ENCODE measurements at places on chromosomes 4 and X.

DNA sequence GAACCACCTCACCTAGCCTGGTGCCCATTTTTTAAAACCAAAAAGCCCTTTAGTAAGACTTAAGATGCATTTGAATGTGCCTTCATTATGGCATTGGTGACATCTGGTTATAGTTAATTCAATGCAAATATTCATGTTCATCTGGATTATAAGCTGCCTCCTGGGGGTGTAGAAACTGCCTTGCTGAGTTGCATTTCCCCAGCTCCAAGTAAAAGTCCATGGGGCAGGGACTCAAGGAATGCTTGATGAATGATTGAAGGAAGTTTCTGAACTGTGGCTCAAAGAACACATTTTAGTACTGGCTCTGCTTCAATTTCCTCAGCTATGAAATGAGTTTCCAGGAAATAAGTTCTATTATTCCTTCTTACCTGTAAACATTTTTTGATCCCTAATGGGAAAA, 18.5 kb upstream of the RBM47 start:
- DNase-seq: no peak

GRCh38 chr4:2931512-2932301, 31.5 kb downstream of the NOP14 start:
- DNase-seq: peak; percentile 54

GRCh38 chrX:107678957-107679740, 50.8 kb downstream of the PRPS1 start:
- DNase-seq: peak; percentile 54

- no peak for DNase-seq
These were observed 1115.3 kb upstream of the IGFBP7 start for GRCh38 chr4:58225460-58225859.

GRCh38 chrX:20668550-20668949, 401.8 kb upstream of the RPS6KA3 start:
- no peak for DNase-seq

DNA sequence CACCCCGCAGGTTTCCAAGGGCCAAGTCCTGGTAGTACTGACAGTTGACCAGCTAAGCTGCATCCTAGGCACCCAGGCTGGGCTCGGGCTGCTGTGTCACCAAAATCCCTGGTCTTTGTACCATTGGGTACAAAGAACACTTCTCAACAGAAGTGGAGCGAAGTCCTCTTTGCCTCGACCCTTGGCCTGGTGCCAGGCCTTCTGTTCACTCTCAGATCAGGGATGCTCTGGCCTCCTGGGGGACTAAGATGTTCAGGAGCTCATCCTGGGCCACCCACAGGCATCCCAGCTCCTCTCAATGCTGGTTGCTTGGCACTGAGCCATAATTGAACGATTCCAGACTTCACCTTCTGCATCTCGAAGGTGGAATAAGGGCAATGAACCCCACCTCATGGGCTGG, 13.8 kb upstream of the SLC2A9 start:
- no peak for DNase-seq

DNA sequence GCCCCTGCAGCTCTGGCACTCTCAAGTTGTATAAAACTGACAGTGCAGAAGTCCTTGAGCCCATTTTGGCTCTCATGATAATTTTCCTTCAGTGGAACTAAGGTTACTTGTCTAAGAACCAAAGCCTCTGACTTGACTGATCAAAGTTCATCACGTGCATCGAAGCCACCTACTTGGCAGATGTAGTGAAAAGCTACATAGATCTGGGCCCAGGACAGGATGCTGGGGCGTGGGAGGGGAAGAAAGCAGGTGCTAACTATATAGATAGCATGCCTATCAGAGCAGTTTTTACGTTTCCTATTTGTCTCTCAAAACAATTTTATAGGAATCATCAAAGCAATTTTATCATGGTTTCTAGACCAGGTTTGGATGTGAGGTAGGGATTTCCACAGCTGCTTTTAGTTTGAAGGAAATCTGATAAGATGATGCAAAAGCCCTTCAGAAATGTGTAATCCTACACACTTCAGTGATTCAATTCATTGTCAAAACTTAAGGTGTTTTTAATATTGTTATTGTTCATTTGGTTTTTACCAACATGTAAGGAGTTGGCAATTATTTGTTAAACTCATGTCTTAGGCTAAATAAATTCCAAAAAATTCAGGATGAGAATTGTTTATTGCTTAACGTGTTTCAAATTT, 1.2 kb upstream of the CD40LG start:
- DNase-seq: no peak

- no peak for DNase-seq
These were observed 639 bp upstream of the PI4K2B start for GRCh38 chr4:25233194-25233593.

GRCh38 chrX:97308171-97308570, 424.5 kb downstream of the RPA4 start:
- DNase-seq: no peak

- DNase-seq: no peak
These were observed 1350.5 kb upstream of the PABPC4L start for GRCh38 chr4:135552131-135552530.

- no peak for DNase-seq
These were observed 22.7 kb upstream of the PGRMC2 start for GRCh38 chr4:128310266-128310697.

GRCh38 chr4:73918058-73918457, 48.9 kb downstream of the CXCL1 start:
- DNase-seq: no peak

- peak; percentile 14 for DNase-seq
These were observed 772 bp upstream of the WNK3 start for GRCh38 chrX:54358424-54359211.

DNA sequence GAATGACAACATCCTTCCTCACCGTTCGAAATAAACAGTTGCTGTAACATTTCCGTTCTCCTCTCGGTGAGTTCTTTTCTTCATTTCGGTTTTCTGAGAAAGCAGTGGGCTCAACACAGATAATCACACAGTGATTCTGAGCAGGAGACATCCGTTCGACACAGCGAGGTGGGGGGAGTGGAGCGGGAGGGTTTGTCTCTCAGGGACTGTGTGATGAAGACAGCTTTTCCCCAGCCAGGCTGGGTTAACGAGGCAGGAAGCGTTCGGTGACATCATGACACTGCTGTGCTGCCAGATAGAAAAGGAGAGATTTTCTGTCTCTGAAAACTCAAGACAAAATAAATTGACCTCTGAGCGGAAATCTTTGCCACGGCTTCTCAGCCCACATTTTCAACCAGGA, 119.3 kb downstream of the CRLF2 start:
- no peak for DNase-seq

DNA sequence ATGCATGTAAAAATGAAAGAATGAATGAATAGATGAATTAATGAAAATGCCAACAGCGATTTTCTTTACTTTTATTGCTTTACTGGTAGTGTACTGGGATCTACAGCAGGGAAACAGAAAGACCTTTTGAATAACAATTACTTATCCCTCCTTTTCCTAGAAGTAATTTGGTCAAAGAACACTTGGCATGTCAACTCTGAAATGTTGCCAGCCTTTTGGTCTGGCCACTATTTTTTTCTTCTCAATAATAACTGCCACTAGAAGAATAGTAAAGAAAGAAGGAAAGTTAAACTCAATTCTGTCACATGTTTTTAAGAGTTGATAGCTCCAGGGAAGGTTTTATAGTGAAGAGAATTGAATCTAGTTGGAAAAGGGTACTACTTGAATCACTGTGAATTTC, 52.9 kb downstream of the EPHA5 start:
- no peak for DNase-seq

DNA sequence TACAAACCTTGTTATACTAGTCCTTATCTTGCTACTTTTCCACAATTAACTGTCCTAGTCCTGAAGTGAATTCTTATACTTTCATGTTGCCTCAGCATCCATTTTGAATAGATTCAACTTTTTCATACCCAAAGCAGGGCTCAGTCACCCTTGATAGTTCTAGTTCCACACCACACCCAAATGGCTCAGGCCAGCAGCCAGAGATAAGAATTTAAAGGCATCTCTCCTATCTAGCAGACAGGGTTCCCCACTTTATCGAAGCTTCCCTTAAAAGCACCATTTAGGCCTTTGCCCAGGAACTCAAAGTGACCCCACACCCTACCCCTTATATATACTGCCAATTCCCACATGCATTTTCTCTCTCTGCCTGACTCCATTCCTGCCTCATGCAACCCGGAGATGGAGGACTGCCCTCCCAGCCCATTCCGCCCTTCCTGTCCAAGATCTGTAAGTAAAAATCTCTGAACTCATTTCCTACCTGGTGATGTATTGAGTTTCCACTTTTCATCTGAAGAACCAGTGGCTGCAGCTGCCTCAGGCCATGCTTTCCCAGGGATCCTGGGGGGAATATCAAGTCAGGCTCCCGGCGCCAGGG, 63.7 kb upstream of the TXK start:
- DNase-seq: no peak

DNA sequence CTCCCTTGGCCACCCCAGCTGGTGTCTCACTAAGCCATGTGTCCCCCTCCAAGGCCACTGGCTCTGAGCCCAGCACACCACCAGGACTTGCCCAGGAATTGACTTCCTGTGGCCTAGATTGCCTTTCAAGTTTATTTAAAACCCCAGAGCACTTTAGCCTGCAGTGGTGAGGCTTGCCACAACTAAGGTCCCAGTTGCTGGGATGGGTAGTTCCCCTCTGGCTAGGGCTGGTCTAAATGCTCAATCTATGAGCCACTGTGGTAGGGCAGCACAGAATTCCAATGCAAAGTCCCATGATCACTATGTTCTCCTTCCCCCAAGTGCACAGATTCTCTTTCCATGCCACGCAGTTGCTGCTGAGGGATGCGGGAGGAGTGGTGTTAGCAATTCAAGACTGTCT, 61.1 kb upstream of the HCCS start:
- no peak for DNase-seq

DNA sequence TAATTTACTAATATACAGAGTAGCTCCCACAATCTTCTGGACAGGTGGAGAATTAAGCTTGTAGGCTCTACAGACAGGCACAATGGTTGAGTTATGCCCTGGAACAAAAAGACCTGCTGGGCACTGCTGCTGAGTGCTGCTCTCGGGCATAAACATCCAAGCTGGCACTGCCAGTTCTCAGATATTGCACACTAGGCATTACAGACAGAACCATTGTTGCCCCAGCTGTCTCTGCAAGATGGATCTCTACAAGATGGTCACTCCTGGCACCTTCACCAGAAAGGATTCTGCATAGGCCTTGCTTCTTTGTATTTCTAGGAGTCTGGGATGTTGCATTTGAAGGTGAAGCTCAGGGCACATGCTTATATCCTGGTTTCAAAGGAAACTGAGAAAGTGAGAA, 527.1 kb downstream of the STIM2 start:
- DNase-seq: no peak

DNA sequence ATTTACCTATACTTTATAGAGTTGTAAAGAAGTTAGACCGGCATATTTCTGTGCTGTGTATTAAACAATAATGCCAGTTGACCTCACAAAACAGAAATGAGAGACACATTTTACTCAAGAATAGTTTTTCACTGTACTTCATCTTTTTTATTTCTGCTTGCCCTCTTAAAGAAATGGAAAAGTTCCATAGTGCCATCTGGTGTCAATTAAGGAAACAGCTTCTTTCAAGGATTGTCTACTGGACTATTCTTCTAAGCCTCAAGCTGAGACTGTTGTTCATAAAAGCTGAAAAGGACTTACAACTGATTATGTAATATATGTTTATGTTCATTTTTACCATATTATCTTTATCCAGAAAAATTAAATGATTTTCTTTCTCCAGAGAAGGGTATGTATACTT, 1523.7 kb downstream of the ARAP2 start:
- no peak for DNase-seq

- DNase-seq: no peak
These were observed 43.8 kb upstream of the WDR1 start for GRCh38 chr4:10160281-10160856.

- no peak for DNase-seq
These were observed 405.2 kb downstream of the FAT4 start for GRCh38 chr4:125719987-125720386.

DNA sequence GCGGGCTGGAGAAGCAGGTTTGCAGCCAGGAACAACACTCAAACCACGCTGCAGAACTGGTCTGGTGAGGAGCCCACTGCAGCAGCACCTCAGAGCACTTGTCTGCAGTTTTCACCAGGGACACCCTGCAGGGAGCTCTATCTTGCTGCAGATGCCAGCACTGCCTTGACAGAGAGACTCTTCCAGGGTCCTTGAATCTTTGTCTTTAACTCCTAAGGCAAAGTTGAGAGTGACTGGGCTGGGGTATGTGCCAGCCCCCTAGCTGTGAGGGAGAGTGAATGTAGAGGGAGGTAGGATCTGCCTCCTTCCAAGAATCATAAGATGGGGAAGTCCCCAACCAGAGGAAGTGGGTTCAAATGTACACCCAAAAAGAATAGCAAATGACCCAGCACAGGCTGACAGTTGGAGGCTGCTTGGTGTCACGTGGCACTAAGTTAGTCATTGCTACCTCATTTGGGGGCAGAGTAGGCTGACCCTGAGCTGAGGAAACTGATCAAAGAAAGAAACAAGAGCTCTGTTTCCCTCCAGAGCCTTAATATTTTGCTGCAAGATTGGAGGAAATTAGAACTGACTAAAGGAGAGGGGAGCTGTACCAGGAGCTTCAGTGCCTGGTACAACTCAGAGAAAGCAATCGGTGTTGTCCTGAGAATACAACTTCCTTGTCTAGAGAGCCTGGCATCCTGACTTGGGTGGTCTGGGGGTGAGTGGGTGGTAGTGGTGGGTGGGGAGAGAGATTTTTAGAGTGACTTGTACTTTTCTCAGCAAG, 28.2 kb upstream of the HUWE1 start:
- DNase-seq: peak; percentile 71

GRCh38 chr4:8050555-8051206, 107.9 kb downstream of the ABLIM2 start:
- DNase-seq: no peak

GRCh38 chrX:39065051-39065871, 264.0 kb downstream of the MID1IP1 start:
- no peak for DNase-seq

DNA sequence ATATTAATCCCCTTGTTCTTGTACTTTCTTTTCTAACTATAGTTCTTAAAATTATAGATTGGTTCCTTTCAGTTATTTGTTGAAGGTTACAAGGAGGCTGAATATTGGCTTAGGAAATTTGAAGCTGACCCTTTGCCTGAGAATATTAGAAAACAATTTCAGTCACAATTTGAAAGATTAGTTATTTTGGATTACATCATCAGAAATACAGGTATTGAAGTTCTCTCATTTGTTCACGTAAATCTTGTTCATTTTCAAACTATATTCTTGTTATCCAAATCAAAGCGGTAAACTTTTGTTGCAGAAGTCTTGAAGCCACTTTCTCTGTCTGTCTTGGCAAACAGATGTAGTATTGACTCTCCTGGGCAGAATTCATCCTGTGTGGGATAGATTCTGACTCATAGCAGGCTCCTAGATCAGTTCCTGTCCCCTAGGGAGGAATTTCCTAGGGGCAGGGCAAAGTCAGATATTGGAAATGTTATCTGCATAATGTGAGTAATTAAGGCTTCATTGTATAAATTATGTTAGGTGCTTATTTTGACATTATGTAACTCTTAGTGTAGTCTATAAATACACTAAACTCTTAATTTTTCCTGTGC, 25.2 kb downstream of the PI4K2B start:
- no peak for DNase-seq

GRCh38 chrX:19912-20571, 261.1 kb upstream of the PLCXD1 start:
- no peak for DNase-seq
